Fibroblast of lung (primary cell): ENCODE measurements at places on chromosomes 11 and 22. TPM values are rescaled to one million over a fixed set of nuclear protein-coding genes. Genes with fewer than 3 reads are reported as not detected.

The CLDN5 gene
- polyA plus RNA-seq, result not detected in 2 replicates

The DBX1 gene
- not detected in 2 replicates for polyA plus RNA-seq

- H3K4me1 ChIP-seq, result peaks cover 6% of the 10 kb centered on the region
- no peaks in the 10 kb centered on the region for H3K27me3 ChIP-seq
Observed at GRCh38 chr11:59551659-59552521, 40.6 kb downstream of the OR4D9 start.

DNA sequence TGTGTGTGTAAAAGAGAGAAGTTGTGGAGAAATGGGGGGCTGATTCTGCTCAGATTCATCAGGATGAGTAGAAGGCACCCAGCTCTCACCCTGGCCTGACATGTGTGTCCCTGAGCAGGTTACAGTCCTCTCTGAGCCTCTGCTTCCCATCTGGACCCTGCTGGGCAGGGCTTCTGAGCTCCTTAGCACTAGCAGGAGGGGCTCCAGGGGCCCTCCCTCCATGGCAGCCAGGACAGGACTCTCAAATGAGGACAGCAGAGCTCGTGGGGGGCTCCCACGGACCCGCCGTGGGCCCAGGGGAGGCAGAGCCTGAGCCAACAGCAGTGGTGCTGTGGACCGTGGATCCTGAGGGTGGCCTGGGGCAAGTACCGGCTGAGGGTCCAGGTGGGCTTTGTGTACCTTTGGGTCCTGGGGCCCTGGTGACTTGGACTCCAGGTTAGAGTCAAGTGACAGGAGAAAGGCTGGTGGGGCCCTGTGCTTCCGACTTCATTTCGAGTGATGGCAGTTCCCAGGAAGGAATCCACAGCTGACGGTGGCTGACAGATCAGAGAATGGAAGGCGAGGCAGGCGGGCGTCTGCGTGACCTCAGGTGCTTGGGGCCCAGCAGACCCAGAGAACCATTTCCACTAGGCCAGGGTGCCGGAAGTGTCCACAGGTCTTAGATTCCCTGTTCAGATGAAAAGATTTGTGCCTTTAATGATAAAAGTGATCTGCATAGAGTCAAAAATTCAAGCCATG, 21.9 kb downstream of the NEAT1 start:
- H3K27me3 ChIP-seq, result no peaks in the 10 kb centered on the region
- H3K4me1 ChIP-seq, result peaks cover 14% of the 10 kb centered on the region
- DNase-seq, result peak; percentile 33
- H3K36me3 ChIP-seq, result peaks cover 34% of the 10 kb centered on the region
- no peak overlapping the region for H3K4me3 ChIP-seq

GRCh38 chr11:96267496-96268032, 75.4 kb downstream of the MAML2 start:
- H3K36me3 ChIP-seq, result no peaks in the 10 kb centered on the region
- peaks cover 20% of the 10 kb centered on the region for H3K4me1 ChIP-seq
- H3K4me3 ChIP-seq, result no peak overlapping the region
- H3K27me3 ChIP-seq, result no peaks in the 10 kb centered on the region

- H3K36me3 ChIP-seq, result no peaks in the 10 kb centered on the region
- no peaks in the 10 kb centered on the region for H3K27me3 ChIP-seq
- no peak overlapping the region for H3K4me3 ChIP-seq
- no peaks in the 10 kb centered on the region for H3K4me1 ChIP-seq
- H3K27ac ChIP-seq, result no peak overlapping the region
Observed at GRCh38 chr11:74577181-74577580, 15.2 kb upstream of the POLD3 start.

- H3K4me3 ChIP-seq, result no peak overlapping the region
- DNase-seq, result no peak
- no peaks in the 10 kb centered on the region for H3K4me1 ChIP-seq
- no peak overlapping the region for H3K27ac ChIP-seq
- H3K27me3 ChIP-seq, result no peaks in the 10 kb centered on the region
- H3K36me3 ChIP-seq, result peaks cover 15% of the 10 kb centered on the region
Observed at GRCh38 chr22:38863531-38864131, 8.4 kb downstream of the CBX6 start.
